CD4-positive, alpha-beta T cell treated with Interleukin-21 for 1 hour (primary cell): ENCODE measurements at places on chromosomes 13 and 19.

GRCh38 chr19:38441657-38442348 lies 8.3 kb downstream of the RYR1 start:
- peak; percentile 9 for DNase-seq

DNA sequence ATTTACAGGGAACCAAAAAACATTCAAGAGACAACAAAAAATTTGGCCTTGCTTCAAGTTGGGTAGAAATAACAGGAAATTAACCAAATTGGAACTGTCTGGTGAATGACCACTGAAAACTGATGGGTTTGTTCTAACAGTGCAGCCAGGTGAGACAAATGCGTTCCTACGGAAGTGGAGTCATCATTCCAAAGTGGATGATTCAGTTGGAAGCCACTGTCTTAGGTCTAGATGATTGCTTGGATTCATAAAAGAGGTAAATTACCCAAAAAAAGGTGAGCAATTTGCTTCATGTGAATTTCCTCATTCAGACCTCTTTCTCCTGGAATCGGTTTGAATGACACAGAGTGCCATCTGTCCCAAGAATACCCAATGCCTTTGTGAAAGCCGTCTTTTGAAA lies 87.1 kb upstream of the IPO5 start:
- no peak for DNase-seq

DNA sequence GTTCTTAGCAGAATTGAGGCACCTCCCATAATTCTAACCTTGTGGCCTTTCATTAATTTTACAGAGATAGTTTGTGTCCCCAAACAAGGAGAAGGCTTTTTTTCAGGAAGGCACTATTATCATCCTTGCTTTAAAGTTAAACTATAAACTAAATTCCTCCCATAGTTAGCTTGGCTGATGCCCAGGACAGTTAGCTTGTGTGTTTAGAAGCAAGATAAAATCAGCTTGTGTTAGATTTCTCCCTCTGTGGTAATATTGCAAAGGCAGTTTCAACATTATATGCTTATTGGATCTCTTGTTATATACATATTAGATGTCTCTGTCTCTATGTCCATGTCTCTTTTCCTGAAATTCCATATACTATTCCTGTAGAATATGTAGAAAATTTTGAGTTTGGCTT lies 342.7 kb downstream of the TBC1D4 start:
- no peak for DNase-seq

DNA sequence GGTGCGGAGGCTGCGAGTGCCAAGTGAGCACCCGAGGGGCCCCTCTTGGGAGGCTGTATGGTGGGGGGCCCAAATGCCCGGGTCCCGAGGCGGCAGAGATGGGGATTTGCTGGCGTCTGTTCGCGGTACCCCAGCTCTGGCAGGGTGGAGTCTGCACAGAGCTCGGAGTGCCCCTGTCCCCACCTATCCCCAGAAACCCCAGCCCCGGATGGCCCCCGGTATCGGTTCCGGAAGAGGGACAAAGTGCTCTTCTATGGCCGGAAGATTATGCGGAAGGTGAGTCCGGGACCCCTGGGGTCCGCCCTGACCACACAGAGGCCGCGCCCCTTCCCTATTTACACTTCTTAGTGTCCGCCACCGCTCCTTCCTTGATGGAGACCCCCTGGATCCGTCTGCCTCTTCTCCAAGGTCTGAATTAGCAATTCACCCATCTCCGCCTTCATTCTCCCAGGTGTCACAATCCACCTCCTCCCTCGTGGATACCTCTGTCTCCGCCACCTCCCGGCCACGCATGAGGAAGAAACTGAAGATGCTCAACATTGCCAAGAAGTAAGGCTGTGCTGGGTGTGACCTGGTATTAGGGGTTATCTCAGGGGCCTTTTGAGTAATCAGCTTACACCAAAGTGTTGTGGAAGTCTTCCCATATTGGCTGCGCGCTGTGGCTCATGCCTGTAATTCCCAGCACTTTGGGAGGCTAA lies 630 bp downstream of the PNPLA6 start:
- peak; percentile 11 for DNase-seq
